ENCODE measurements at places on chromosomes 7 and 10. TPM values are rescaled to one million over a fixed set of nuclear protein-coding genes. Genes with fewer than 3 reads are reported as not detected.

DNA sequence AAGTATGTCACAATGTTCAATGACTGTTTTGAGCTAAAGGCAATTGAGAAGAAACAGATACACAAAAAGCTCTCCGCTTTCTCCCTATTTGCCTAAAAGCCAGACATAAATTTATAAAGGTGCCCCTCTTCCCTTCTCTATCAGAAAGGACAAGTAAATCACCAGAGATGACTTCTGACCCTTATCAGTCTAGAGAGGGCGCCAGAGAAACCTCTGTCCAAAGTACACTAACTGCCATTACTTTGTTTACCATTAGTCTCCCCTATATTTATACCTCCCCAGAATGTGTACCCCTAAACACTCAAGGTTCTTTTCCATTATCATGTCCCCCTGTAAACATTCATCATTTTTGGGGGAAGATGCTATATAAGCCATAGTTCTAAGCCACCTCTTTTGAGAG lies 49.3 kb downstream of the TPK1 start:
- no peak overlapping the region for H3K4me3 ChIP-seq
- no peak overlapping the region for H3K27ac ChIP-seq
- no peaks in the 10 kb centered on the region for H3K4me1 ChIP-seq
- no peak for DNase-seq
- H3K36me3 ChIP-seq, result no peaks in the 10 kb centered on the region

DNA sequence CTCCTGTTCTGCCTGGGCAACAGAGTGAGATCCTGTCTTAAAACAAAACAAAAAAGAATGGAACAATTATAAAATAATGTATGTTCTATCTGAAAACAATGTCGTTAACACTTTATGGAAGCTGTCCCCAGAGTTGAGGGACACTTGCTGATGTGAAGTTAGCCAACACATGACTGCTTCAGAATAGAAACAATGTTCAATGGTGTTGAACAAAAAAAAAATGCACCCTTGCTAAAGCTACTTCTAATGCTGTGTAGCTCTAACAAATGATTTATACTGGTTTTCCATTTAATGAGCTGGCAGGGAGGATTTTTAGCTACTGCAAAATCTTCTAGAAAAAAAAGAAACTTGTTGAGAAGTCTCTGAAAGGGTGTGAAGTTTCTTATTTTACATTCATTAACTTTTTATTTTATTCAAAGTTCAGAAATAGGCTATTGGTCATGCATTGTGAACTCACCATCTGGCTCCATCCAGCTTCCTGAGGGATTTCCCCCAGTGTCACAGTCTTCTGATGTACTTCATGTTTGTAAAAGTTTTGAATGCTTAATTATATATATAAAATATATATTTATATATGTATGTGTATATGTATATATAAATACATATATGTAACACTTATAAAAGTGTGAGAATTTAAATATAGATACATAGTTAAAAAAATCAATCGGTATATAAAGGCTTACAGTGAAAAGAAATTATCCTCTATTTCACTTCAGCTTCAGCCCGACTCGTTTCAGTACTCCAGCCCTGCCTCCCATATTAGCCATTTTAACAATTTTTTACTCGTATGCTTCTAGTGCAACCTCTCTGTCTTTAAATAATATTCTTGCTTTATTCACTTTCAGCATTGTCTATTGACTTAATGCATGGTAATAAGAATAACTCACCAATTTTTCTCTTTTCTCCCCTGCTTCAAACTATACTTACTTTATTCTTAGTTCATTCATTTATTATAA lies 35.0 kb downstream of the HDAC9 start:
- H3K4me1 ChIP-seq, result no peaks in the 10 kb centered on the region
- H3K27me3 ChIP-seq, result no peaks in the 10 kb centered on the region
- no peak overlapping the region for H3K27ac ChIP-seq

DNA sequence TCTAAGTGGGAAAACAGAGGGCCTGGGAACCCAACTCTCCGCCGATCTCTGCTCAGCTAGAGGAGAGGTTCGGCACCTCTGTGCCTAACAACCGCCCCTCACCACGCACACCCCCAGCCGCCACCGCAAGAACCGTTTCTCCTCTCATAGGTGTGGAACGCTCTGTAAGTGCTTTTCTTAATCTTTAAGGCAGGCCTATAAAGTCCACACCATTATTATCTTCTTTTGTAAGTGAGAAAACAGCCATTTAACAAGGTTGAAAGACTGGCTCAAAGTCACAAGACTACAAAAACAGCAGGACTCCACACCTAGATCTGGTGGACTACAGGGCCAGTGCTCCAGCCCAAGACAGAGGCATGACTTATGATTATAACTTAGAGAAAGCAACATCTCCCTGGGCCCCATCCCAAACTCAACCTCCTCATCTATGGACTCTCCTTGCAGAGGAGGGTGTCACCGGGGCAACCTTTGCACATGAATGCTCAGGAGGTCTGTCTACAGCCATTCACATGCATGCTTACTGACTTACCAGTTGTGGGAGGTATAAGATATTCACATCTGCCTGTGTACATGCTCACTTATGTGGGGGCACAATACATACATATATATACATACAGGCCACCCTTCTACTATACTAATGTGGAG lies 7.9 kb upstream of the NKX2-3 start:
- H3K4me3 ChIP-seq, result no peak overlapping the region
- no peaks in the 10 kb centered on the region for H3K36me3 ChIP-seq
- no peaks in the 10 kb centered on the region for H3K4me1 ChIP-seq
- peaks cover 88% of the 10 kb centered on the region for H3K27me3 ChIP-seq

DNA sequence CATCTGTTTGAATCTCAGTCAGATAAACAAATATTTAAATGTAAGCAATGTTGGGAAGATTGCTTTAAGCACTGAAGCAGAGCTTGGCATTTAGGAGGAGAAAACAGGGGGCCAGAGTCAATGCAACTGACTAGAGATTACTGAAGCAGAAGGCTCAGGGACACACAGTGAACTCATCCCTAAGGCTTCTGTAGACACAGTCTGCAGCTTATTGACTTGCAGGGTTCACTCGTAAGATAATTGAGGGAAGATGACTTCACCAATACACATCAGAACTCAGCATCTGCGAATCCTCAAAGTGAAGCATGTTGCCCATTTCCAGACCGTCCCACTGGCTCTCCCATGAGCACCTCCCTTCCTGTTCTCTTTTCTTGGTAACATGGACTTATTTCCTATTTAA lies 363.4 kb upstream of the PFKP start:
- no peaks in the 10 kb centered on the region for H3K4me1 ChIP-seq
- no peak overlapping the region for H3K4me3 ChIP-seq
- DNase-seq, result no peak
- no peaks in the 10 kb centered on the region for H3K27me3 ChIP-seq

- no peak overlapping the region for H3K27ac ChIP-seq
- H3K36me3 ChIP-seq, result no peaks in the 10 kb centered on the region
- no peaks in the 10 kb centered on the region for H3K27me3 ChIP-seq
- H3K4me3 ChIP-seq, result no peak overlapping the region
These were observed 391.4 kb upstream of the ETV1 start for GRCh38 chr7:14380881-14381280.

- no peaks in the 10 kb centered on the region for H3K4me1 ChIP-seq
- H3K27ac ChIP-seq, result no peak overlapping the region
- no peak overlapping the region for H3K4me3 ChIP-seq
- no peak for DNase-seq
- no peaks in the 10 kb centered on the region for H3K36me3 ChIP-seq
- H3K27me3 ChIP-seq, result no peaks in the 10 kb centered on the region
These were observed 2.6 kb upstream of the ZNF853 start for GRCh38 chr7:6612819-6613218.

DNA sequence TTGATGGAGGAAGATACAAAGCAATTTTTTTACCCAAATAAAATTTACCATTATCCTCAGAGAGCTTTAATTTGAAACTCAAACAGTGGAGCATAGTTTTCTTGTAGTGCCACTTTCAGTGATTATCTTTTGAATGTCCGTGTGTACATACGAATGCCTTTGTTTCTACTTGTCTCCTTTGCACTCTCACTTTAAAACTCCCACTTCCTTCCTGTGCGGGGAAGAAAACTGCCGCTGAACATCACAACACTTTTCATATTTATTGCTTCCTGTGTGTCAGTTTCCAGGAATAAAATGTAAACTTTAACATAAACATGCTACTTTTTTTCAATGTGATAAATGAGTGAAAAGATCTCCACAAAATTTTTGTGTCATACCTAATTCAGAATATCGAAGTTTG lies 102.4 kb downstream of the SEMA3A start:
- H3K27me3 ChIP-seq, result no peaks in the 10 kb centered on the region
- no peaks in the 10 kb centered on the region for H3K36me3 ChIP-seq
- H3K4me3 ChIP-seq, result no peak overlapping the region
- no peak for DNase-seq

- H3K36me3 ChIP-seq, result no peaks in the 10 kb centered on the region
- H3K27me3 ChIP-seq, result no peaks in the 10 kb centered on the region
- H3K27ac ChIP-seq, result no peak overlapping the region
- peak; percentile 3 for DNase-seq
These were observed 303.5 kb downstream of the PTPRN2 start for GRCh38 chr7:158284121-158284520.

- peaks cover 2% of the 10 kb centered on the region for H3K4me1 ChIP-seq
- H3K36me3 ChIP-seq, result no peaks in the 10 kb centered on the region
- peaks cover 58% of the 10 kb centered on the region for H3K27me3 ChIP-seq
- no peak for DNase-seq
- no peak overlapping the region for H3K27ac ChIP-seq
These were observed 744 bp upstream of the DRGX start for GRCh38 chr10:49396666-49396999.

GRCh38 chr7:55489552-55489951 lies 82.8 kb downstream of the VOPP1 start:
- H3K4me3 ChIP-seq, result no peak overlapping the region
- no peak for DNase-seq
- H3K36me3 ChIP-seq, result peaks cover 13% of the 10 kb centered on the region
- no peaks in the 10 kb centered on the region for H3K4me1 ChIP-seq
- H3K27me3 ChIP-seq, result no peaks in the 10 kb centered on the region

GRCh38 chr10:43906490-43906889 lies 257.8 kb upstream of the ZNF32 start:
- no peak for DNase-seq
- no peak overlapping the region for H3K27ac ChIP-seq
- H3K4me1 ChIP-seq, result no peaks in the 10 kb centered on the region
- no peaks in the 10 kb centered on the region for H3K36me3 ChIP-seq
- no peak overlapping the region for H3K4me3 ChIP-seq

- H3K36me3 ChIP-seq, result no peaks in the 10 kb centered on the region
- no peak overlapping the region for H3K27ac ChIP-seq
- no peak overlapping the region for H3K4me3 ChIP-seq
- H3K4me1 ChIP-seq, result no peaks in the 10 kb centered on the region
These were observed 221.4 kb upstream of the NFE2L3 start for GRCh38 chr7:25930492-25931048.

- no peaks in the 10 kb centered on the region for H3K27me3 ChIP-seq
- H3K27ac ChIP-seq, result no peak overlapping the region
These were observed 19.8 kb upstream of the HIPK2 start for GRCh38 chr7:139797607-139798006.

DNA sequence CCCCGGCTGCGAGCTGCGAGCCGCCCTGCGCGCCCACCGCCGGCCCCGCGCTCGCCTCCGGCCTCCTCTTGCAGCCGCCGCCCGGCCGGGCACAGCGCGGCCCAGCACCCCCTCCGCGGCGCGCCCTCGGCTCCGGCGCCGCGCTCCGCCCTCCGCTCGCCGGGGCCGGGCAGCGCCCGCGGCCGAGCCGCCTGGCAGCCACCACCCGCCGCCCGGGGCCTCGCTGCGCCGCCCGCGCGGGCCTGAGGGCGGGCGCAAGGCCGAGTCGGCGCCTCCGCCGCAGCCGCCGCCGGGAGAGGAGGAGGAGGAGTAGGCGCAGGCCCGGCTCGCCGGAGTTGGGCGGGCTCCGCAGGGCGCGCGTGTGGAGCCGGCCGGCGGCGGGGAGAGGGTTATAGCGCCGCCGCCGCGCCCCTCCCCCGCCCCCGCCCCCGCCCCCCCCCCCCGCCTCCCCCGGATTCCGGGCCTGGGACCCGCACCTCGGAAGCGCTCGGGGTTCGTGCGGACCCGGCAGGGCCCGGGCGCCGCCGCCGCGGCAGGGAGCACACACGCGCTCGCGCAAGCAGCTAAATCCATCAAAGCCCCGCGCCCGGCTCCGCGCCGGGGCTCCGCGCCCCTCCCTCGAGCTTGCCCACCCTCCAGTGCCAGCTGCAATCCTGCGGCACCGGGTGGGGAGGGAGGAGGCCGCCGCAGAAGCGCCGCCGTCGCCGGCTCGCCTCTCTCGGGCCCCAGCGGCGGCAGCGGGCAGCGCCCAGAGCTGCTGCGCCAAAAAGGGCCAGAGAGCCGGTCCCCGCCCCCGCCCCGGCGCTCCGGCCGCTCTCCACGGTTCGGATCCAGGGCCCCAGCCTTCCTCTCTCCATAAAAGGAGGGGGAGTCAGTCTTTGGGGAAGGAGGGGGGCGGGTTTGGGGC lies at the start of gene PDGFA:
TSS of gene PDGFA (minus strand) at position 363 of the 907 bp plus-strand sequence. CDS start 845 bp downstream, outside the sequence.
- H3K4me1 ChIP-seq, result peaks cover under 1% of the 10 kb centered on the region
- no peaks in the 10 kb centered on the region for H3K36me3 ChIP-seq
- peak within 1 kb of the TSS; percentile 92 for H3K27ac ChIP-seq
- H3K4me3 ChIP-seq, result peak within 1 kb of the TSS; percentile 50

- no peak overlapping the region for H3K27ac ChIP-seq
- H3K27me3 ChIP-seq, result no peaks in the 10 kb centered on the region
- H3K4me1 ChIP-seq, result no peaks in the 10 kb centered on the region
- no peak for DNase-seq
These were observed 759.6 kb downstream of the NXPH1 start for GRCh38 chr7:9192969-9193368.

DNA sequence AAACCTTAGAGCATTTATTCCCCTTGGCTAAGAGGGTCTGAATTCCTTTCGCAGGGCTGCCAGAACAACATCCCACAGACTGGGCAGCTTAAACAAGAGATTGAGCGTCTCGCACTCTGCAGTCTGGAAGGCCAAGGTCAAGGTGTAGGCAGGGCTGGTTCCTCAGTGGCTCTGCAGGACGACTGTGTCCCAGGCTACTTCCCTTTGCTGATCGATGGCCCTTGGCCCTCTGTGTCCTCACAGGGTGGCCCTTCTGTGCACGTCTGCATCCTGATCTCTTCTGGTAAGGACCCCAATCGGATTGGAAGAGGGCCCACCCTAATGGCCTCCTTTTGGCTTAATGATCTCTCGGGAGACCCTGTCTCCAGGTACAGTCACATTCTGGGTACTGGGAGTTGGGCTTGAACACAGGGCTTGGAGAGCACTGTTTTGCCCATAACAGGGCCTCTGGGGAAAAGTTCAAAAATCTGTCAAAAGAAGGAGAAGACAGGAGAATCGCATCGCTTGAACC lies 35.1 kb upstream of the DNAJB6 start:
- no peaks in the 10 kb centered on the region for H3K27me3 ChIP-seq
- DNase-seq, result no peak
- H3K4me3 ChIP-seq, result no peak overlapping the region
- no peaks in the 10 kb centered on the region for H3K4me1 ChIP-seq

The TFPI2 gene
- polyA plus RNA-seq, result 7.8 TPM

The SNX10 gene
- polyA plus RNA-seq, result 30.1 TPM

The HTRA1 gene
- 345 TPM for polyA plus RNA-seq

The ACHE gene
- polyA plus RNA-seq, result 1.6 TPM

The CFAP58 gene
- polyA plus RNA-seq, result 0.19 TPM

Measured in kidney (tissue), 22 donors.